ENCODE measurements at places on chromosomes 11 and 22.

DNA sequence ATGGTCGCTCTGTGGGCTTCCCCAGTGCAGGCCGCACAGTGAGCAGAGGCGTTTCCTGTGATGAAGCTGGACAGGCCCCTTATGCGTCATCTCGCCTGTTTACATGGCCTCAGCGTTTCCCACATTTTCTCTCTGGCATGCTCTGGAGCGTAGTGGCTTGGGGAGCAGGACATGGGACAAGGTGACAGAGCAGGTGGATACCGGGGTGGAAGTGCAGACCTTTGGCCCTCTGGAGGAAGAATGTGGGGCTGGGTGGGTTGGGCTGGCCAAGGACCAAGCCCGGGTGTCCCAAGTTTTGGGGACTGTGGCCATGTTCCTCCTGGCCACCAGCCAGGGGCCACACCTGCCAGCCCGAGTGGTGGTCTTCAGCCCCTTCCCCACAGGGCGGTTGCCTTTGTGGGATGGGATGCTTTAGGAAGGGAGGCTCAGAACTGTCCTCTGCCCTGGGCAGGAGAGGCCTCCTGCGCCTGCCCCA, 446.6 kb downstream of the TBC1D22A start:
- no peak for DNase-seq

DNA sequence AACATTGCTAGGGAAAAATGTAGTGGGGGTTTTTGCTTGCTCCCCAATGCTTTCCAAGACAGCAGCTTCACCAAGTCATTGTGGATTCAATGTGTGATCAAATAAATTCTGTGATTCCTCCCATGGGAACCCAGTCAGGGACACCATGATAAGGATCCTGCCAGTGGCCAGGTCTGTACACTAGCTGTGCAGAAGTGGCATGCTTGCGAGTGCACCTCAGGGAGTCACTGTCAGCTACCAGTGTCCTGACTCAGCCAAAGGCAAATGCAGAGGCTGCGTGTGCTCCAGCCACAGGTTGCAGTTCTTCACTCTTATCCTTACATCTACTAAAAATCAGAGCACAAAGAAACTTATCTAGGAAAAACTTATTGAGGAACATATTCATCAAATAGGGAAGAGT, 9.4 kb upstream of the ACRV1 start:
- no peak for DNase-seq

GRCh38 chr11:128421577-128422330, 165.6 kb downstream of the ETS1 start:
- no peak for DNase-seq

- no peak for DNase-seq
These were observed 374.3 kb upstream of the MPPED2 start for GRCh38 chr11:30960387-30960992.

GRCh38 chr22:42866100-42866499, 9.0 kb upstream of the ARFGAP3 start:
- no peak for DNase-seq

DNA sequence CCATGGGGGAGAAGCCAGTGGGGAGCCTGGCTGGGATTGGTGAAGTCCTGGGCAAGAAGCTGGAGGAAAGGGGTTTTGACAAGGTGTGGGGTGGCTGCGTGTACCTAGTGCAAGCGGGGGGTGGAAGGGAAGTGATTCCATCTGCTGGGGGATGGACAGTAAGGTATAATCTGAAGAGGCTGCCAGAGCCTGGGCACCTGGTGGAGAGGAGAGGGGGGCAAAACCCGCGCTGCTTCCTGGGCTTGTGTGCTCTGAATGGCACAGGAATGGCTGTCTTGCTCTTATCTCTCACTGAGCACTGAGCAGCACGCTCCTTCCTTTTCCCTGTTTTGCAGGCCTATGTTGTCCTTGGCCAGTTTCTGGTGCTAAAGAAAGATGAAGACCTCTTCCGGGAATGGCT, 988 bp downstream of the BANF1 start:
- DNase-seq: no peak

DNA sequence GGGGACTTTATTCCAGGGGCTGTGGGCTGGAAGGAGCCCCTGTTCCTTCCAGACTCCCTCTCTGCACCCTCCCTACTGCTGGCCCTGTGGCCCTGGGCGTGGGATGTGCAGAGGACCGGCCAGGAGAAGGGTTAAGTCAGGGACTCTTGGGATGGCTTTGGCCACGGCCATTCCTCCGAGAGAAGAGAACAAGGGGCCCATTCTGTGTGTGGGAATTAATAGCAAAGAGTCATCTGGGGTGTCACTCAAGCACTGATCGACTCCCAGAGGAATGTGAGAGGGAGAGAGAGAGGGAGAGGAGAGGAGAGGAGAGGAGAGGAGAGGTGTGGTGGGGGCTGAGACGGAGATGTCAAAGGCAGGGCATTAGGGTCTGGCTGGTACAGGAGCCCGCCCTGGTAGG, 14.2 kb upstream of the SOX10 start:
- no peak for DNase-seq

DNA sequence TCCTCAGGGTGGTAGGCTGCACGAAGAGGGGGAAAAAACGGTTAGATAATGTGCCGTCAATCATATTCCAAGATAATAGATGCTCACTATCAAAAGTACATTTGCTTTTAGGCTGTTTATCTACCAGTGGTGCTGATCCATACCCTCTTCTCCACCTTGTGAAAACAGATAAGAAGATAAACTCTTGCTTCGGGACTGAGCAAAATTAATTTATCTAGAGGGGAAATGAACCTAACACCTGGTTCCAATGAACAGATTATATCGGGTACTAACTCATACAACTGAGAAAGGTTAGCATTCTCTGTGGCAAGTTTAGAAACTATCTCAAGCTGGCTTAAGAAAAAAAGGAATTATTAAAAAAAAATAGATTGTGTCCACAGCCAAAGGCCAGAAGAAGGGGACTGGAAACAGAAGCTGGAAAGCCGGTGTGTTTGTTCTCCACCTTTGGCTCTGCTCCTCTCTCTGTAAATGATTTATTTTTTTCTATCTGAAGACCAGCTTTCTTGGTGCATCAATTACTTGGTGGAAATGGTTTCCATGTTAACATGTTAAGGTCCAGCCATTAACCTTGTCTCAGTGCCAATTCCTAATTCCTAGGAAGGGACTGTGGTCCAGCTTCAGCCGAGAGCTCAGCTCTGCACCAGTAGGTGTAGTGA, 55.8 kb downstream of the SC5D start:
- DNase-seq: no peak

- no peak for DNase-seq
These were observed 1044.3 kb upstream of the RAG2 start for GRCh38 chr11:37642296-37642695.

DNA sequence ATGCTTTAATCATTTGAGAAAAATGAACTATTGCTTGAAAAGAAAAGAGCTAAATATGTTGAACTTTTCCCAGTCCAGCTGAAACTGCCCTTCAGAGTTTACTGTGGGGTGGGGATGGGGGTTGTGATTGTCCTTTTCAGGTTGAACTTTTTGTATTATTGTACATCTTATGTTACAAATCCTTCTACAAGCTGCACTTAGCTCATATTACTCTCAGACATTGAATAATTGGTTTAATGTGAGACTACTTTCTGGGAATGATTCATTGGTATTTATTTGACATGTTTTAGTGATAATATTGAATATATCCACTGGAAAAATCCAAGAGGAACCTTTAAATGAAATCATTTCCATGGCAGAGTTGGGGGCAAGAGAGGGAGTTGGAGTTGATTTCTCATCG, 84.9 kb downstream of the ATXN10 start:
- no peak for DNase-seq

DNA sequence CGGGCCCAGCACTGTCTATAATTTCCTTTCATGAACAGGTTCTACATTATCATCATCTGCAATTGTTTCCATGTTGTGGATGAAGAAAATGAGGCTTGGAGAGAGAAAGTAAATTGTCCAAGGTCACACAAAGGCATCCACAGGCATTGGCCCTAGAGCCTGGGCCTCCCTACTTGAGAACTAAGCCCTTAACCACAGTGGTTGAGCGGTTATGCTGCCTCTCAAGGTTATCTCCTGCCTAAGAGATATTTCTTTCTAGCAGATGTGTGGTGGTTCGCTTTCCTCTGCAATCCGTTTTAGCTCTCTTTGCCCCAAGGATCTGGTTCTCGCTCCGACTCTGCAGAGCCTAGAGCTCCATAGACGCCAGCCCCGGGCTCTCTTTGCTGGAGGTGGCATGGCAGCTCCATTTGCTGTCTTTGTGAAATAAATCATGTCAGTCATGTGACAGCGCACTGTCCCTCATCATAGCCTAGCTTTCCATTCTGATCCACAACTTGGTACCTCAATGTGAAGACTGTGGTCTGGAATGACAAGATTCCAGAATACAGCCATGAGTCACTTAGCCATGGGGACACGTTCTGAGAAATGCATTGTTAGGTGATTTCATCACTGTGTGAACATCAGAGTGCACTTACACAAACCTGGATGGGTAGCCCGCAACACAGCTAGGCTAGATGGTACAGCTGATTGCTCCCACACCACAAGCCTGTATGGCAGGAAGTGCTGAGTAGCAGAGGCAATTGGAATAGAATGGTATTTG, 27.2 kb downstream of the RPS6KA4 start:
- DNase-seq: no peak

DNA sequence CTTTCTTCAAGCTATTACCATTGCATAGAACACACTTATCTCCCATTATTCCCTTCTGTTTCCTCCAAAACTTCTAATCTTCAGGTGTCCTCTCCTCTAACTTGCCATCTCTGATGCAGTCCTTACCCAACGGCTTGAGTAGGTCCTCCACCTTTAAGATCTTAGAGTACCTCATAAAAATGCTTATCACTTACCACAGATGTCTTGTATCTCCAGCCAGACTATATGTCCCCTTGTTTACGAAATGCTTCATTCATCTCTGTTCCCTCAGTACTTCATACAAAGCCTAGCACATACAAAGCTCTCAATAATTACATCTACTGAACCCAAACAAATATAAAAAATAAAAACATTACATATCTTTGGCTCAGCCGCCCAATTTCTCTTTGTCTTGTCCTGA, 49.2 kb downstream of the PAK1 start:
- no peak for DNase-seq

GRCh38 chr22:41919357-41920224, 4.7 kb upstream of the SHISA8 start:
- peak; percentile 18 for DNase-seq

DNA sequence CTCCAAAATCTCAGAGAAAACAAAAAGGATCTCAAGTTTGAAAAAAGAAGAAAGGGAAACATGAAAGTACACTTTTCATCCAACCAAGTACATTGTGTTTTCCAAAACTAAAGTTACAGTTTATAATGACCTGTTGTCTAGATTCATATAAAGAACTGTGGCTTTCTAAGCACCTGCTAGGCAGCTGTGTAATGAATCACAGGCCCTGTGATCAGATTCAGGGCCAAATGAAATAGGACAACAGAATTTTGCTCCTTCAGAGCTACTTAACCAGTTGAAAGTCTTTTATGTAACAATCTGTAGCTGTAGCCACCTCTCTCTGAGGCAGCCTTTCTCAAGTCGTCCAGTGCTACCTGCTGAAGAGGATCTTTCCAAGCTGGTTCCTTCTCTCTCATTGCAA, 960.0 kb upstream of the RAG2 start:
- no peak for DNase-seq
